ENCODE measurements at places on chromosomes 16 and 17.
A peak's percentile ranks its signal among the peaks of the same experiment; 100 is the strongest.

GRCh38 chr16:83095941-83096692, 469.3 kb downstream of the CDH13 start:
- DNase-seq: no peak

DNA sequence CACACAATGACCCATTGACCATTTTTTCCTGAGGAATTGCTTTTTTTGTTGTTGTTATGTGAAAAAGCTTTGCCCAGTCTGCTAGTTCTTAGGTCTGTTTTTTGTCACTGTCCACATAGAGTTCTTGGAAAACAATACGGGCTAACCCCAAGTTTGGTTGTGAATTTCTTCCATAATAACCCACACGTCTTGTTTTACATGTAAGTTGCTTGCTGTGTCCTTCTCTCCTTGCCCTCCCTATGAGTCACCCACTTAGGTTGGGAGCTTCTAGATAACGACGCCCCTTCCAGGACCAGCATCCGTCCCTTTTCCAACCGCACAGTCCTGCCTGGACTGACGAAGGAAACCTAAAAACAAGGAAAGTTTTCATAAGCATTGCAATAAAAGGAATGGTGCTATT, 175.3 kb upstream of the HS3ST3A1 start:
- DNase-seq: no peak

DNA sequence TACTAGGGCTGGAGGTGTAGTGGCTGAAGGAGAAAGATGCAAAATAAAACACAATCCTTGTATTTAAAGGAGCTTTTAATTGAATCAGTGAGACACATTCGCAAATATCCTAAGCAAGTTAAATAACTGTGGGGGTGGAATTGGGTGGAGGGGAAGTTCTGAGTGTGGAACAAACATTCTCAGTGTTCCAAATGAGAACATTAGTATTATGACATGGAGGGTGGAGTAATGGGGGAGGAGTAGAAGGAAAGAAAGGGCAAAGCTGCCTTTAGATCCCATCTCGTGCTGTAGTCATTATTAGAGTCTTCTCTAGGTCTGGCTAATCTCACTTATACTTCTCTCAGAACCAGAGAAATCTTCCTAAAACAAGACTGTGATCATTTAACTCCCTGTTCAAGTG, 169.7 kb downstream of the ANKFN1 start:
- DNase-seq: no peak

- DNase-seq: peak; percentile 87
Measured at GRCh38 chr17:32998111-32998886, 6.7 kb downstream of the SPACA3 start.

DNA sequence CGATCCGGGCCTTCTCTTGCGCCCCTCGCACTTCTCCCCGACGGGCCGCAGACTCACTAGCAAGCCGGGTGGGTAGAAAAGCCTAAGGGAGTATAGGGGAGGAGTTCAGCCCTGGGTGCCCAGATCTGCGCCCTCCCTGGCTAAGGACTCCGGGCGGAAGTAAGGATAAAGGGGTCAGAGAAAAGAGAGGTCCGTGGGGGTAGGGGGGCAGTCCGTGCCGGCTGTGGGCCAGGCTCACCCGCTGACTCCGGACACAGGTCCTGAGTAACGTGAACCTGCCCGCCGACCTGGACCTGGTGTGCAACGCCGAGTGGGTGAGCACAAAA, 1.8 kb downstream of the NAGS start:
- DNase-seq: peak; percentile 73

DNA sequence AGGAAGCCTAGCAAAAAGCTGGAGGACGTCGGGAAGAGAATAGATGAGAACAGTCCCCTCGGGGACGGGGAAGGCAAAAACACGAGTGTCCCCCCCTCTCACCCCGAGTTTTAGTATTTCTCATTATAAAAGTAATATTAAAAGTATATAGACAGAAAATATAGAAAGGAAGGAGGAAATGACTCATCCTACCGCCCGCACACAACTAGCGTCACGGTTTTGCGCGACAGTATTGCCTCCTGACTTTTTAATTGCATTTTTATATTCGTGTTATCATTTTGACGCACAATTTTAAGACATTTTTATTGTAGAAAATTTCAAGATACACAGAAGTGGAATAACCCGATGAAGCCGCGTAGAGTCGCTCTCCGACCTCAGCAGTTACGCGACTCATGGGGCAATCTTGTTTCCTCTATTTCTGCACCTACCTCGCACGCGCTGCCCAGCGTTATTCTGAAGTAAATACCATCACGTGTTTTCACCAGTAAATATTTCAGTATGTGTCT, 652 bp upstream of the SLC25A19 start:
- DNase-seq: no peak

DNA sequence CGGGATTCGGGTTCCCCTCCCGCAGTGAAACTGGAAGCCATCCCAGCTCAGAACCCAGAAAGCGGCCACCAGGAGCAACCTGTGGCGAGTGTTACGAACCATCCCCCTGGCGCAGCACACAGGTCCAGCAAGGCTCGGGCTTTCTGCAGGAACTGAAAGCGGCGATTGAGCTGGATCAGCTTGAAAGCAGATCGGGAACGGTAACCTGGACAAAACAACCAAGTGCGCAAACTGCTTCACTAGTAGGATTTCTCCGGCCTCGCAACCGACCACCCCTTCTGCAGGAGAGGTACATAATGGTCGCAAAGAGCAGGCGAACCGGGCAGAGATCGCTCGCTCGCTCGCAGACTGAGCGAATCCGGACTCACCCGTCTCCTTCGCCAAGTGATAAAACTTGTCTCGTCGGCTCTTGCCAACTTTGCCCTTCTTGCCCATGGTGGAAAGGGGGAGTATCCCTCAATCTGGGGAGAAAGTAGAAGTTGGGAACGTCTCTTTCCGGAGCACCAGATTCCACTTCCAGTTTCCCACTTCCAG, 696 bp upstream of the PSMC5 start:
- peak; percentile 44 for DNase-seq
